ENCODE measurements at places on chromosomes 1 and 21. TPM values are rescaled to one million over a fixed set of nuclear protein-coding genes. Genes with fewer than 3 reads are reported as not detected.

The WNT9A gene
- total RNA-seq, result not detected

- DNase-seq, result peak; percentile 62
Measured at GRCh38 chr1:145858238-145858900, 512 bp downstream of the PIAS3 start.

DNA sequence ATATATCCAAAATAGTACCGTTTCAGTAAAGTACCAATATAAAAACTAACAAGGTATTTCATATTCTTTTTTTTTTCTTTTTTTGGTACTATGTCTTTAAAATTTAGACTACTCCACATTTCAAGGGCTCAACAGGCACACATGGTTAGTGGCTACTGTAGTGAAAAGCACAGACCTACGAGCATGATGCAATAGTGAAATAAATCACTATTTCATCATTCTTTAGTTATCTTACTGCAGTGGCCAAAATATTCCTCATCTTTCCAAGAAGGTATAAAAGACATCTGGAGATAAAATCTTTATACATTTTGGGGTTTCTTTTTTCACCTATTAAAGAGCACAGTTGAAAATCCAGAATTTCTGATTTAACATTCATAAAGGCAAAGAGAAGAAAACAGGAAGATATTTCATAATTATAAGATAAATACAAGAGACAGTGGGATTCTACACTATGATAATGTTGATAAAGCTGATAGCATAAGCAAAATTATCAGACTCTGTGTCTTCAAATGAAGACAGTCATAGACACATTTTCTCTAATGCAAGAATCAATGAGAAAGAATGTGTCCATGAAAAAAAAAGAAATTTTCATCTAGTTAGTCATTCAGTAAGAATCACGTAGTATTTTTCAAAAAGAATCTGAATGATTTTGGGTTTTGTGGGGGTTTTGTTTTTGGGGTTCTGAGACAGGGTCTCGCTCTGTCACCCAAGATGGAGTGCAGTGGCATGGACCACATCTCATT, 41.9 kb downstream of the CEP170 start:
- DNase-seq, result no peak

GRCh38 chr1:198357937-198358336, 182.5 kb downstream of the ATP6V1G3 start:
- no peak for DNase-seq

DNA sequence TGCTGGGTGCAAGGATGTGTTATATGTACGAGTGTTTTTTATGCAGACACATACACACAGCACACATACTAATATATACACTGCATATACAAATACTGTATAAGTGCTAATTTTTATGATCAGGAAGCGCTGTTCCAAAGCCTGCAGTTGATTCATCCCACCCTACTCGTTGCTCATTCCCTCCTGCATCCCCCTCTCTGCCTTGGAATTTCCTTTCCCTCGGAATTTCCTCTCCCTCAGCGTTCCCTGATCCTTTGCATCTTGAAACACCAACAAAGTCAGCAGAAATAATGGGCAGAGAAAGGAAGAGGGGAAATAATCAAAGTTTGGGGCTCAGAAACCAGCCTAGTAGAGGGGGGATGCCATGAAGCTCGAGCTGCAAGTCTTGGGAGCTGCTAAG, 98.9 kb downstream of the CSMD2 start:
- no peak for DNase-seq

The PPM1J gene
- total RNA-seq, result 1.7 TPM

The RORC gene
- total RNA-seq, result 1.5 TPM

GRCh38 chr1:203777596-203777995, 12.6 kb downstream of the LAX1 start:
- no peak for DNase-seq

GRCh38 chr1:19529664-19530063, 44.3 kb upstream of the CAPZB start:
- no peak for DNase-seq

GRCh38 chr1:17264470-17264869, 15.6 kb downstream of the PADI3 start:
- no peak for DNase-seq

DNA sequence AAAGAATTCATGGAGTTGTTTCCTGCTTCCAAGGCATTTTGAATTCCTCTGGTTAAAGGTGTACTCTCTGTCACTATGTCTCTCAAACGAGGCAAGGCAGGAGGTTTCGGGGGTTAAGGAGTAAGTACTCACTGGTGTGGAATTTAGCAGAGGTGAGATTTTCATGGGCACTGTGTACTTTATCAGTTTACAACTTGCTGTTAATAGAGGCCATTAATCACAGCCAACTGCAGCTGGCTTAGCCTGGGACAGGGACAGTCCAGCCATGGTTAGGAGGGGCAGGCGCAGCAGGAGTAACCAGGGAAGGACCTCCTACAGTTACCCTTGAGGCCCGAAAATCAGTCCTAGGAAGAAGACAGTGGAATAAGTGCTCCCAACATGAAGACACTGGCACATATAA, 18.1 kb upstream of the TMEM9 start:
- no peak for DNase-seq

All from activated CD8-positive, alpha-beta T cell treated with anti-CD3 and anti-CD28 coated beads for 36 hours (primary cell).